Activated CD4-positive, alpha-beta T cell treated with anti-CD3 and anti-CD28 coated beads for 36 hours (primary cell): ENCODE measurements at places on chromosomes 4 and X.
A peak's percentile ranks its signal among the peaks of the same experiment; 100 is the strongest.

DNA sequence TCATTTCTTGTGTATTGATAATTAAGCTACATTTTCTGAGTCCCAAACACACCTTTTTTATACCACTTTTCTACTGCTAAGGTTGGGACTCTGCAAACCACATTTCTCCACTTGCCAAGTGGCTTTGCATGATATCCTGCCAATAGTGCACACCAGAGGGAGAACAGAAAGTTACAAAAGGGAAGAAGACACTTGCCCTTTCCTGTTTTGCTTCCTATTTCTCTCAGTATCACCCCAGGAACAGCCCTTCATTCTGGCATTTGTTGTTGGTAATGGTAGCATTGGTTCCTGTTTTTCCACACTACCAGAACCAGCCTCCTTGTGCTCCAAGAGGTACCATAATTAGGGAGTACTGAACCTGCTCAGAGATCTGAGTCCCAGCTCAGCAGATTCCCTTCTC lies 87.1 kb downstream of the HDX start:
- H3K4me3 ChIP-seq = no peak overlapping the region
- no peak for DNase-seq
- H3K27me3 ChIP-seq = no peaks in the 10 kb centered on the region
- H3K4me1 ChIP-seq = no peaks in the 10 kb centered on the region

DNA sequence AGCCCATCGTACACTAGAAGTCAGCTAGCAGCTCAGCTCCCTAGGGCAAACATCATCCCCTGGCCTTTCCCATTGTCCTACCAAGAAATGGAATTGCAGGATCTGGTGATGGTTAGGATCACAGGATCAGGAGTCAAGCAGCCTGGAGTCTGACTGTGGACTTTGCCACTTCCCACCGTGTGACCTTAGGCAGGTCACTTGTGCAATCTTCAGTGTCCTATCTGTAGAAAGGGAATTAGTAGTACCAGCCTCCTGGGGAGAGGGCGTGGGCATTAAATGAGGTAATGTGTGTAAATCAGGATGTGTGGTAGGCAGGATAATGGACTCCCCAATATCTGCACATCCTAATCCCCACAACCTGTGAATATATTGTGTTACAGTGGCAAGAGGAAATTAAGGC lies 38.6 kb upstream of the APLN start:
- no peak for DNase-seq
- no peaks in the 10 kb centered on the region for H3K36me3 ChIP-seq
- no peaks in the 10 kb centered on the region for H3K4me1 ChIP-seq
- H3K27ac ChIP-seq = no peak overlapping the region
- H3K4me3 ChIP-seq = no peak overlapping the region

- DNase-seq = no peak
- no peaks in the 10 kb centered on the region for H3K36me3 ChIP-seq
- no peaks in the 10 kb centered on the region for H3K4me1 ChIP-seq
- H3K27ac ChIP-seq = no peak overlapping the region
- no peak overlapping the region for H3K4me3 ChIP-seq
Observed at GRCh38 chrX:138683600-138683999, 27.9 kb downstream of the FGF13 start.

DNA sequence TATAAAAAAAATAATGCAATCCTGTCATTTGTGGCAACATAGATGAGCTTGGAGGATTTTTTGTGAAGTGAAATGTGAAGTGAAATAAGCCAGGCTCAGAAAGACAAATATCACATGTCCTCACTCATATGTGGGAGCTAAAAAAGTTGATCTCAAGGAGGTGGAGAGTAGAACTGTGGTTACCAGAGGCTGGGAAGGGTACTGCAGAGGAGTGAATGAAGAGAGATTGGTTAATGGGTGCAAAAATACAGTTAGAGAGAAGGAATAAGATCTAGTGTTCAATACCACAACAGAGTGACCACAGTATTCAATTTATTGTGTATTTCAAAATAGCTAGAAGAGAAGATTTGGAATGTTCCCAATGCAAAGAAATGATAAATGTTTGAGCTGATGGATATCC lies 13.4 kb upstream of the ZCCHC18 start:
- no peak overlapping the region for H3K27ac ChIP-seq
- H3K4me1 ChIP-seq = peaks cover 3% of the 10 kb centered on the region
- H3K36me3 ChIP-seq = no peaks in the 10 kb centered on the region
- H3K27me3 ChIP-seq = peaks cover 5% of the 10 kb centered on the region
- no peak for DNase-seq

- H3K36me3 ChIP-seq = no peaks in the 10 kb centered on the region
- no peak overlapping the region for H3K27ac ChIP-seq
- peaks cover 3% of the 10 kb centered on the region for H3K4me1 ChIP-seq
- DNase-seq = peak; percentile 45
Observed at GRCh38 chr4:1567808-1568581, 116.1 kb downstream of the FAM53A start.

DNA sequence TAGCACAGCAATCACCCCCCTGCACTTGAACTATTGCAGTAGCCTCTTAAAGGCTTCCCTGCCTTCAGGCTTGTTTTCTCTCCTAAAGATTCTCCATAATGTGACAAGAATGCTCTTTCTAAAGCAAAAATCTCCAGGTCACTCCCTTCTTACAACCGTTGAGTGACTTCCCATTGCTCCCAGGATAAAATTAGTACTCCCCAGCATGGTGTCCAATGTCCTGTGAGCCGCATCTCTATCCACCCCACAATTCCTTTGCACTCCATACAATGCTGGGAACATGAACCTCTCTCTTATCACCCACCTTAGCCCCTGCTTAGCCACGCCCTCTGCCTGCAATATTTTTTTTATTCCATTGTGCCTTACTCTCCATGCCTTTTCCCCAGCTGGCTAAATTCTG lies 85.7 kb upstream of the SHISA3 start:
- no peaks in the 10 kb centered on the region for H3K36me3 ChIP-seq
- H3K4me3 ChIP-seq = no peak overlapping the region

DNA sequence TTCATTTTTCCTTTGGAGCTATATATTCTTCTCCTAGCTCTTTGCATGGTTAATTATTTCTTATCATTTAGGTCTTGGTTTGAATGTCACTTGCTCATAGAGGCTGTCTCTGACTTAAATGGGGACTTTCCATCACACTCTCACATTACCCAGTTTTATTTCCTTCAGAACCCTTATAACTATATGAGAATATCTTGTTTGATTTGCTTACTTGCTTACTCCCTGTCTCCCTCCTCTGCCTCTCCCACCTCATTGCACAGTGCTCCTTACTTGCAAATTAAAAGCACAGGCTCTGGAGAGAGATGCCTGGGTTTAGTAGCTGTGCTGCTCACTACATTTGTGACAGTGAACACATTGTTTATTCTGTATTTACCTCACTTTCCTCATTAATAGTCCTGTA lies 174.6 kb downstream of the SOWAHB start:
- H3K36me3 ChIP-seq = no peaks in the 10 kb centered on the region
- no peak for DNase-seq
- H3K27ac ChIP-seq = no peak overlapping the region
- H3K4me1 ChIP-seq = peaks cover 13% of the 10 kb centered on the region
- peaks cover 11% of the 10 kb centered on the region for H3K27me3 ChIP-seq

DNA sequence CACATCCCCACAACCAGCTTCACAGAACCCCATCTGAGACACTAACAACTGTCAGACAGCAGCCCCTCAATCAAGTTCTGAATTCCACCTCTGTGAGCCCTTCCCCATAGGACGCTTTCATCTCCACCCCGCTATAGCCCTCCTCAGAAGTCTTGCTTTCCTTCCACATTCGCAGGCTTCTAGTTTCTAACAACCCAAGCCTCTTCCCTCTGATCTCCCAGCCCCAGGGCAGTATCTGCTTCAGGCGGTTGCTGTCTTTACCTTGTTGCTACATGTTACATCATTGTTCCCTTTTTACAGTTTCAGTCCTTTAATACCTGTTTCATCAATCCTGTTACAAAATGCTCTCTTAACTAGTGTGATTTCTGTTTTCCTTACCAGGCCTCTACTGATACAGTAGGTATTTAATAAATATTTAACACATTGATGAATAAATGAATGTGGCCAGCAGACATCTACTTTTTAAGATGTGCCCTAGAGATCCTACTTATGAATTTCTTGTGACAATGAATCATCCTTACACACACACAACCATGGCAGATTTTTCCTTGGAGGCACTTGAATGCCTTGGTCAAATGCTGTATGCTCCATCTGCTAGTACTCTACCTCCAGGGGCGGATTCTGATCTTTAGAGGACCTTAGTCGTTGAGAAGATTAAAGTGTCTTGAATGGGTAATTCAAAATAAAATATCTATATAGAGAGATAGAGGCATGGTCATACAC lies 164.7 kb upstream of the SLIT2 start:
- H3K4me3 ChIP-seq = no peak overlapping the region
- DNase-seq = no peak
- no peaks in the 10 kb centered on the region for H3K27me3 ChIP-seq
- no peak overlapping the region for H3K27ac ChIP-seq
- H3K36me3 ChIP-seq = no peaks in the 10 kb centered on the region

DNA sequence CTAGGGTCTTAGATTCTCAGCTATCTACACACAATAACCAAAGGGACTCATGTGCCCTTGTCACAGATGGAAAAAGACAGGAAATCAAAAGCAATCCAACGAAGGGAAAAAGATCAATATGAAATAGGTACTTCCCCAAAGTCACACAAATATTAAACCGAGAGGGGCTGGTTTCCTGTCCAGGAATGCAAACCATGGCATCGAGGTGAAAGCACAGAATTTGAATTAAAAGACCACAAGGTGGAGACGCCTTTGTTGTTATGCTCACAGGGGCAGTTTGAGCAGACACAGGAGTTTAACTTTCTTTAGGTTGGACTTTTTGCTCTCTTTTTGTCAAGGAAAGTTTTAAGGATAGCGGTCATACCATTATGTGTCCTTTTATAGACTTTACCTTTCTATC lies 14.3 kb downstream of the H2BW1 start:
- peaks cover 7% of the 10 kb centered on the region for H3K27me3 ChIP-seq
- H3K4me3 ChIP-seq = no peak overlapping the region
- no peak for DNase-seq
- H3K27ac ChIP-seq = no peak overlapping the region

GRCh38 chrX:68254738-68255645 lies 178.3 kb downstream of the OPHN1 start:
- no peaks in the 10 kb centered on the region for H3K4me1 ChIP-seq
- H3K27me3 ChIP-seq = peaks cover 2% of the 10 kb centered on the region
- H3K4me3 ChIP-seq = no peak overlapping the region
- no peaks in the 10 kb centered on the region for H3K36me3 ChIP-seq
- H3K27ac ChIP-seq = no peak overlapping the region

DNA sequence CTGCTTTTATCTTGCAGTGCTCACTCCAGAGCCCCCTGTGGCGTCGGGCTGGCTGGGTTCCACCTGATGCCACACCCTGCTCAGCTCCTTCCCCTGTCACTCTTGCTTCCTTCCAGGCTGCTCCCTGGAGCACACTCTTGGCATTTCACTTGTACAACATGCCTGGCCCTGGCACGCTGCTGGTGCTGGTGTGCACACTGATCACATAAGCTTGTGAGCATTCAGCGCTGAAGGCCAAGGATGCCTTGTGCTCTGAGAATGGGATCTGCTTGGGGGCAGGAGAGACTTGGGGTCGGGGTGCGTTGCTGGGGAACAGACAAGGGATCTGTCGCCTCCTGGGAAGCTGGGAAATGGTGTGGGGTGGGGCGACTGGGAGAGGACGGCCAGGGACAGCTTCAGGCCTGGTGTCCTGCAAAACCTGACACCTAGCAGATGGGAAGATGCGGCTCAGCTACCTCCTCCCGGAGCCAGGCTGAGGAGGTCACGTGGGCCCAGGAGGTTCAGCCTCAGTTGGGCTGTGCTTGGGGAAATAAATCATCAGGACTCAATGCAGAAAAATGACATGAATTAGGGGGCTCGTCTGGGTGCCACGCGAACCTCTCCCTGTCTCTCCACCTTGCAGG lies 108.5 kb downstream of the PHKA2 start:
- peaks cover 8% of the 10 kb centered on the region for H3K4me1 ChIP-seq
- no peak overlapping the region for H3K4me3 ChIP-seq
- no peaks in the 10 kb centered on the region for H3K36me3 ChIP-seq

GRCh38 chr4:155822572-155822971 lies 43.5 kb downstream of the ASIC5 start:
- H3K4me1 ChIP-seq = no peaks in the 10 kb centered on the region
- no peaks in the 10 kb centered on the region for H3K36me3 ChIP-seq
- DNase-seq = no peak
- H3K27me3 ChIP-seq = peaks cover 18% of the 10 kb centered on the region
- H3K4me3 ChIP-seq = no peak overlapping the region
- no peak overlapping the region for H3K27ac ChIP-seq
